ENCODE measurements at places on chromosomes 3 and 15. TPM values are rescaled to one million over a fixed set of nuclear protein-coding genes. Genes with fewer than 3 reads are reported as not detected.

PTPN23 gene
- 22.3 TPM for total RNA-seq

RETNLB gene
- not detected for total RNA-seq

LRRN1 gene
- not detected for total RNA-seq

CCK gene
- total RNA-seq = not detected

FAM107A gene
- total RNA-seq = 0.29 TPM

CD86 gene
- total RNA-seq = not detected

TRAT1 gene
- total RNA-seq = not detected

ATP10A gene
- 5.0 TPM for total RNA-seq
